ENCODE measurements at places on chromosomes 7 and 10. TPM values are rescaled to one million over a fixed set of nuclear protein-coding genes. Genes with fewer than 3 reads are reported as not detected.
A peak's percentile ranks its signal among the peaks of the same experiment; 100 is the strongest.

The GIMAP7 gene
- total RNA-seq = 24.1 TPM

The CPXM2 gene
- not detected for total RNA-seq

The ADRB1 gene
- total RNA-seq = not detected

The GUSB gene
- total RNA-seq = 62.5 TPM

The WNT16 gene
- not detected for total RNA-seq

The IDI2 gene
- not detected for total RNA-seq

The CRTAC1 gene
- total RNA-seq = not detected

The LRRC27 gene
- 3.5 TPM for total RNA-seq

The TAS2R4 gene
- total RNA-seq = 0.94 TPM

The RBM20 gene
- not detected for total RNA-seq

DNA sequence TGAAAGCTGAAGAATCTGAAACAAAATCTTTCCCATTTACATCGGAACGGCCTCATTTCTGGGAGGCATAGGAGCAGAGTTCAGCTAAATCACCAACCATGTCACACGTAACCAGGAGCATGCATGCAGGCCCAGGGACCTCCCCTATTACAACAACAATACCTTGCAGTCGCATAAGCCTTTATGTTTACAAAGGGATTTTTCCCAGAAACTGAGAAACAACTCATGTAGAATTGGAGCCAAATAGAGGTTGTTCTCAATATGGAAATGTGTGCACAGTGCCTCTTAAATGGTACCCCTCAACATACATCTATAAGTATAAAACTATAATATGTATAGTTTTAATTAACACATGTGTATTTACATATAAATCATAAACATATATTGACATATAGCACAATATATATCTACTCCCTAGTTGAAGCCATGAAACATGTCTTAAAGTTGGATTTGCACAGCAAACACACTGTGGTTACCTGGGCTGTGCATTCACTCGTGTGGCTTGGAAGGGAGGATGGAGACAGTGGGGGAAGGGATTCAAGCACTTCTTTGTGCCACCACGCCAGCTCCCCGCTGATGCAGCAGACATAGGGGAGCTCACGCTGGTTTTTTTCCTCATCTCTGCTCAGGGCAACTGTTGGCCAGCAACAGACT lies 35.0 kb upstream of the DGKI start:
- peaks cover 17% of the 10 kb centered on the region for H3K4me1 ChIP-seq
- H3K27ac ChIP-seq = peak overlapping the region; percentile 36
- H3K36me3 ChIP-seq = peaks cover 62% of the 10 kb centered on the region
- no peak overlapping the region for H3K4me3 ChIP-seq

- DNase-seq = no peak
- H3K36me3 ChIP-seq = no peaks in the 10 kb centered on the region
- H3K27ac ChIP-seq = no peak overlapping the region
- H3K27me3 ChIP-seq = peaks cover 5% of the 10 kb centered on the region
- peaks cover 2% of the 10 kb centered on the region for H3K4me1 ChIP-seq
- H3K4me3 ChIP-seq = no peak overlapping the region
These were observed 842 bp upstream of the JAKMIP3 start for GRCh38 chr10:132064771-132065437.

DNA sequence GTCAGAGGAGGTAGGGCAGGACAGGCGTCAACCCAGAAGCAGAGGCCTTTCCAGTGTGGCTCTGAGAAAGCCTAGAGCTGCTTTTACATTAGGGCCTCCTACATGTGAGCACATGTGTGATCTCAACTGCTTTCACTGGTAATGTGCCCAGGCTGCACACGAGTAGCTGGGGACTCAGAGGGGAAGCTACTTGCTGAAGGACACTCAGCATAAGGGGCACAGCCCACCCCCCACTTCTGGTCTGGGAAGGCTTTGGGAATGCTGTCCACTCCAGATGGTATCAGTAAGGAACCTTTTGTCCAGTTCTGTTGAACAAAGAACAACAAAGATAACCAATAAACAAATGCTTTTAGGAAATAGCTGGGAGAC lies 18.9 kb downstream of the PRF1 start:
- H3K4me3 ChIP-seq = no peak overlapping the region
- H3K36me3 ChIP-seq = no peaks in the 10 kb centered on the region
- H3K4me1 ChIP-seq = peaks cover 26% of the 10 kb centered on the region

GRCh38 chr7:105773030-105773460 lies 103.4 kb downstream of the ATXN7L1 start:
- H3K4me1 ChIP-seq = peaks cover 16% of the 10 kb centered on the region
- peaks cover 4% of the 10 kb centered on the region for H3K36me3 ChIP-seq
- no peak for DNase-seq
- H3K27ac ChIP-seq = no peak overlapping the region
- peaks cover 5% of the 10 kb centered on the region for H3K27me3 ChIP-seq

- no peaks in the 10 kb centered on the region for H3K4me1 ChIP-seq
- H3K27me3 ChIP-seq = no peaks in the 10 kb centered on the region
- no peak overlapping the region for H3K27ac ChIP-seq
- DNase-seq = no peak
- H3K36me3 ChIP-seq = no peaks in the 10 kb centered on the region
- no peak overlapping the region for H3K4me3 ChIP-seq
These were observed 457.2 kb downstream of the ARL4A start for GRCh38 chr7:13144673-13145072.

GRCh38 chr7:1046722-1047679 lies 2.7 kb downstream of the GPR146 start:
- no peaks in the 10 kb centered on the region for H3K27me3 ChIP-seq
- DNase-seq = peak; percentile 37
- peak overlapping the region; percentile 88 for H3K4me3 ChIP-seq
- no peak overlapping the region for H3K27ac ChIP-seq
- H3K4me1 ChIP-seq = peaks cover 65% of the 10 kb centered on the region

DNA sequence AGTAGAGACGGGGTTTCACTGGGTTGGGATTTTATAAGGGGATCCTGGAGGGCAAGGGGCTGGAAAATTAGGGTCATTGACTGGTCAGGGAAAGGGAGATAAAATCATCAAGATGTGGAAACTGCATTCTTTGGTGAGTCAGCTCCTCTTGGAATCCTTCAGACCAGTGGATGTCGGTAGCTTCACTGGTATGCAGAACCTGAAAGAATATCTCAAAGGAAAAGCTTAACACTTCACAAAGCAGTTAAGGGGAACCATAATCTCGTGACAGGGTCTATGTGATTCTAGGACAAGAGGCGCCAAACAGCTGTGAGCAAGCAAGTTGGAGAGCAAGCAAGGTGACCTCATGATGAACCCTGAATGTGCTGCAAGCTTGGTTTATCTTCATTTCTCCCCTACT lies 634.7 kb upstream of the AUTS2 start:
- H3K4me3 ChIP-seq = no peak overlapping the region
- no peaks in the 10 kb centered on the region for H3K36me3 ChIP-seq

DNA sequence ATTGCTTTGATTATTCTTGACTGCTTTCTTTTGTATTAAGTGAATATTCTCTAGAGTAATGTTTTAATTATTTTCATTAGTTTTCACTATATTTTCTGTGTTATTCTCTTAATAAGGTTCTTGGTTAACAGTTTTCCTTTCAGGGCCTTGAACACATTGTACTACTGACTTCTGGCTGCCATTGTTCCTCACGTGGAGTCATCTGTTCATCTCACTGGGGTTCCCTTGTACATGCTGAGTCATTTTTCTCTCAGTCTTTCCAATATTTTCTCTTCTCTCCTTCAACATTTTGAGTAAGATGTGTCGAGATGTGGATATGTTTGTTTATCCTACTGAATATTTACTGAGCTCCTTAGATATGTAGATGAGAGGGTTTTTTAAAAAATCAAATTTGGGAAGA lies 400.7 kb downstream of the TCERG1L start:
- H3K36me3 ChIP-seq = no peaks in the 10 kb centered on the region
- no peak for DNase-seq
- no peak overlapping the region for H3K27ac ChIP-seq
- H3K4me1 ChIP-seq = no peaks in the 10 kb centered on the region
- no peak overlapping the region for H3K4me3 ChIP-seq

- no peak for DNase-seq
- peaks cover 25% of the 10 kb centered on the region for H3K4me1 ChIP-seq
- no peaks in the 10 kb centered on the region for H3K27me3 ChIP-seq
- peak overlapping the region; percentile 51 for H3K27ac ChIP-seq
- H3K4me3 ChIP-seq = peak overlapping the region; percentile 81
- no peaks in the 10 kb centered on the region for H3K36me3 ChIP-seq
These were observed 734 bp downstream of the PTPN12 start for GRCh38 chr7:77537778-77538280.

- no peaks in the 10 kb centered on the region for H3K4me1 ChIP-seq
- H3K27me3 ChIP-seq = peaks cover 5% of the 10 kb centered on the region
- no peak overlapping the region for H3K4me3 ChIP-seq
- no peak for DNase-seq
- H3K27ac ChIP-seq = no peak overlapping the region
These were observed 172.2 kb downstream of the SH2D4B start for GRCh38 chr10:80709866-80710265.

- H3K27me3 ChIP-seq = no peaks in the 10 kb centered on the region
- H3K27ac ChIP-seq = peak overlapping the region; percentile 92
- peaks cover 63% of the 10 kb centered on the region for H3K4me1 ChIP-seq
- H3K36me3 ChIP-seq = peaks cover 8% of the 10 kb centered on the region
- peak overlapping the region; percentile 73 for H3K4me3 ChIP-seq
These were observed 294.7 kb upstream of the PITRM1 start for GRCh38 chr10:3467052-3467951.

DNA sequence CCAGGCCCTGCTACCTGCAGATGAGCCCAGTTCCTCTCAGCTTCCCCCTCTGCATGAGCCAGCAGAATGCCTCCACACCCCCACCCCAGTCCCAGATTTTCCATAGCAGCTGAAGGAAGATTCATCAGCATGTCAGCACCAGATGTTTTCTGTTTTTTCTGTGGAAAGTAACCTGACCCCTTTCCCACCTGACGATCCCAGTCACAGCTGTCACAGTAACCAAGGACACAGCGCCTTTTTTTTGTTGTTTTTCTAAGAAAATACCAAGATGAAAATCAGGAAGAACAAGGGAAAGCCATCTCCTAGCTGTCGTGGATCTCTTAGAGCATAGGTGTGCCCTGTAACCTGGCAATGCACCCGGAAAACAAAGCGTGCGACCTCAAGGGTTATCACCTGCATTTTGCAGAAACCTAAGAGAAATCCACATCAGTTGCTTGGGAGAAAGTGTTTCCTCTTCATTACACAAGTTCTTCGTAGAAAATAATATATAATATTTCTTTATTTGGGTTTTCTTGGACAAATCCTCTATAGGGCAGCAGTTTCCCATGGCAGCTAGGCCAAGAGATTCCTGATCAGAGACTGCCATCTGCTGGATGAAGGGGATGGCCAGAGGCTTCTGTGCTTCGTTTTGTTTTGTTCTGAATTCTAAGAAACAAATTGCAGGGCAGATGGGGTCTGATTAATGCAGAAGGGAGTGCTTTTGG lies 401.9 kb downstream of the TNS3 start:
- no peak overlapping the region for H3K27ac ChIP-seq
- no peak for DNase-seq
- H3K36me3 ChIP-seq = no peaks in the 10 kb centered on the region
- H3K4me3 ChIP-seq = no peak overlapping the region
- no peaks in the 10 kb centered on the region for H3K27me3 ChIP-seq

DNA sequence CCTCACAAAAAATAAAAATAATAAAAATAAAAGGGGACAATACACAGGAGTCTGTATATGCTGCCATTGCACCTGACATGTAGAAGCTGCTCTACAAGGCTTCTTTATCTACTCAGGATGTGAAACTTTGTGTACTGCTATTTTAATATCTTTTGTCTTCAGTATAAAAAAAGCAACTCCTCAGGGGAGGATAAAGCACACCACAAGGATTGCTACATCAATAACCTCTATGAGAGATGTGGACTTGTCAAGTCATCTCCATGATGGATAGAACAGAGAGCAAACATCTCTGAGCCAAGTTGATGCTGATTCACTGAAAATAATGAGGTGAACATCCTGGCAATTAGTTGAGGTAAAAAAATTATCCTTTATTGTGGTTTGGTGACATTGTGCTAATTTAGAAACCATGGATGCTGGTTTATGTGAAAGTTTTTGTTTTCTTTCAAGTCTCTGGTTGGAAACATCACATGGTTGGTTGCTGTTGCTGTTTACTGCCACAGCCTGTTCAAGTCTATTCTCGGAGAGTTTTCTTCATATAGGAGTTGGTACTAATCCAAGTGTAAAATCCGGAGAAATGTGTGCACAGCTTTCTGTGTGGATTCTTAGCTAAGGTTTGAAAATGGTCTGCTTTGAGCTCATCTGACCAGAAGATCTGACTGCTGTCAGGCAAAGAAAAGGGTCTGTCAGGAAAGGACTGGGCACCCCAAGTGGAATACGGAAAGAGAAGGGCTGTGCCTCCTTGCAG lies 1.5 kb upstream of the HECW1 start:
- H3K4me3 ChIP-seq = no peak overlapping the region
- H3K36me3 ChIP-seq = no peaks in the 10 kb centered on the region
- no peak for DNase-seq

GRCh38 chr7:31335884-31336201 lies 4.7 kb downstream of the NEUROD6 start:
- H3K4me3 ChIP-seq = no peak overlapping the region
- no peak for DNase-seq
- H3K27me3 ChIP-seq = peaks cover 13% of the 10 kb centered on the region

GRCh38 chr10:71250405-71250804 lies 38.0 kb downstream of the UNC5B start:
- no peak for DNase-seq
- no peaks in the 10 kb centered on the region for H3K36me3 ChIP-seq
- no peaks in the 10 kb centered on the region for H3K27me3 ChIP-seq
- H3K27ac ChIP-seq = no peak overlapping the region

DNA sequence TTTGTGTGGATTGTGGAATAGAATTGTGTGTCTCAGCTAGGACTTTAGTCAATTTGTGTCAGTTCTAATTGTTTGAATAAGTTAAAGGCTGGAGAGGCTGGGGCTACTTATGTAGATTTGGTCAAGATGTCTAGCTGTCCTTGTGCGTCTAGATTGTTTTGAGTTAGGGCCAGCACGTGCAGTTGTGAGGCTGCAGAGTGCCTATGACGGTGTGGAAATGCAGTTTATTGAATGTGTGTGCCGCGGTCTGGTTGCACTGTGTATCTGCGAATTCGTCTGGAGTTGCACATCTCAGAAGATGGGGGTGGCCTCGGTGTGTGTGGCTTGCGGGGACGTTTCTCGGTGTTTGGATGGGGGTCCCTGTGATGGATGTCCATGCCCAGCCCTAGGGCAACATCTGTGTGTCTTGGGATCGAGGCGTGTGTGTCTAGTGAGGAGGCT lies 10.2 kb downstream of the EMX2 start:
- DNase-seq = no peak
- peaks cover 68% of the 10 kb centered on the region for H3K27me3 ChIP-seq
- no peak overlapping the region for H3K27ac ChIP-seq
- H3K4me1 ChIP-seq = peaks cover 5% of the 10 kb centered on the region
- H3K4me3 ChIP-seq = no peak overlapping the region

DNA sequence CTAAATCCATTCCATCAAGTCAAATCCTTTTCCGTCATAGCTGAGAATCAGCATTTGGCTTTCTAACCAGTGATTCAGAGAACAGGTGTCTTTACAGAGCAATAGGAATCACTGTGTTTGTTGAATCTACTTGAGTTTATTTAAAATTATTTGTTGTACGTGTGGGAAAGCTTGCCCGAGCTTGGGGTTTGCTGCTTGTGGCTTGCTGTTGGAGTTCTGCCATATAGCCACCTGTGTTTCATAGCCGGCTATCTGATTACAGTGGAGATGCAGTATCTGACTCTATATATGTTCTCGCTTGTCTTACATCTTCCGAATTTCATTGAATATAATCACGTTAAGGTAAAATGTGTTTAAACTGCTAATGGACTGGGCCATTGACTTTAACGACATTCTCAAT lies 274.3 kb upstream of the MKI67 start:
- H3K36me3 ChIP-seq = no peaks in the 10 kb centered on the region
- no peak overlapping the region for H3K4me3 ChIP-seq
- no peak for DNase-seq
- no peaks in the 10 kb centered on the region for H3K27me3 ChIP-seq
- no peaks in the 10 kb centered on the region for H3K4me1 ChIP-seq
